Right kidney (tissue), 9 donors: ENCODE measurements at places on chromosomes 11 and 22.

GRCh38 chr11:2204361-2205213, 33.0 kb upstream of the TH start:
- DNase-seq, result no peak

DNA sequence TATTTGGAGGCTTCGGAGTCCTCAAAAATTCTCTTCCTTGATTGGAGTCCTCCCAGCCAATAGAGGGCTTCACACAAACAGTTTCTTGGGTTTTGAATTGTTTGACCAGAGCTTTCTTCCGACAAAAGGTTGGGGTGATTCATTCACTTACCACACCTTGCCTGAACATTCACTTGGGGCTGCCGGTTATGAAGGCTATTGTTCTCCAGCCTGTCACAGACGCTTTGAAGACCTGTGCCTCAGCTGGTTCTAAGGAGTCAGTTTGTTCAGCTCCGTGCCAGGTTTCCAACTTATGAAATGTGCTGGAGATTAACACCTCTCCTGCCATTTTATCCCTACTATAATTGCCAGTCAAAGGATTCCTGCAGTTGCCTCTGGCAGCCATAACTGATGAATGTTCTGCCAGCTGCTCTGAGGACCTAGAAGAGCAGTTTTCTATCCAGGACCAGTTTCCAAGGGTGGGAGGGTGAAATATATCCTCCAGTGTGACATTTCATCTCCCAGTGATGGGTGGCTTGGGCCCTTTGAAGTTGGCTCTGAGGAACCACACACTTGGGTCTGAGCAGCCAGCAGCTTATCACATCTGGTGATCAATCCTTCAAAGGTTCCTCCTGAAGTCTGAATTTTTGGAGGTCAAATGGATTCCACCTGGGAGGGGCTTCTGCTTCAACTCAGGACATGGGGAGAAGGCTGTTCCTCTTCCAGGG, 31.4 kb downstream of the LIMK2 start:
- DNase-seq, result no peak

- no peak for DNase-seq
These were observed 40.0 kb upstream of the TPBGL start for GRCh38 chr11:75200531-75200930.

DNA sequence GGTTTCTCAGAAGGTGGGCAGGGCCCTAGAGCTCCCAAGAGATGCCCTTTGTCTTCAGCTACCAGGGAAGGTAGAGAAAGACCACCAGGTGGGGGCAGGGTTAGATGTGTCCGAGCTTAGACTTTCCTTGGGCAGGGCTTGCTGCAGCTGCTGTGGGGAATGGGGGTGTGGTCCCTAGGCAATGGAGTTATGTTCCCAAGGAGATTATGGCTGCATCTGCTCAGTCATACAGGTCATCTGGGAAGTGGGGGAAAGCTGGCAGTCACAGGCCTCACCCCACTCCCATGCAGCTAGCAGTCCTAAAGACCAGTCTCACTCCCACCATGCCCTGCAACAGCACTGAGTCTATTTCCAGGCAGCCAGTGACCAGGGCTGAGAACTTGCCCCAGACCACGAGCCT, 29.5 kb downstream of the MMP27 start:
- no peak for DNase-seq

- no peak for DNase-seq
These were observed 381.4 kb upstream of the MPPED2 start for GRCh38 chr11:30967579-30967978.

- no peak for DNase-seq
These were observed 310.8 kb upstream of the SORL1-AS1 start for GRCh38 chr11:121763526-121763925.

DNA sequence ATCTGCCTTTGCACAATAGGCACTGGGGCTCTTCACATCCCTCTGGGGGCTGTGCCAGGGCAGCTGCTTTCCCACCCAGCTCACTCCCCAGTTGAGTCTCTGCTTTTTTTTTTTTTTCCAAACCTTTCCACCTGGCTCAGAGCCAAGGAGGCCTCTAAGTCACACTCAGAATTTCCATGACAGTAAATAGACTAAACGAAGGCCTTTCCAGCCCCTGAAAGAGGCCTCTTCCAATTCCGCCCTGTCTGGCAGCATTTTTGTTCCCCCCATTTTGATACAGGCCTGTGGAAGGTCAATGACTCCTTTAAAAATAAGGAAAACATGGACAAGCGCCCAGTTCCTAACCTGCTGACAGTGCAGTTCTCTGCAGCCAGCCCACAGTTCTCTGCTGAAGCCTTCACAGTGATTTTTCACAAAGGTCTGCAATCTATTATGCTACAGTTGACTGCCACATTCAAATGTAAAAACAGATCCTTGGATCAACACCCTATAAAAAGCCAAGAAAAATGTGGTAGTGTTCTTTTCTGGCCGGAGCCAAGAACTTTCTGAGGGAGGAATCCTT, 107.5 kb upstream of the SESN3 start:
- peak; percentile 74 for DNase-seq

- no peak for DNase-seq
These were observed 3.2 kb downstream of the CHKA start for GRCh38 chr11:68117853-68118470.

- DNase-seq, result no peak
These were observed 116.6 kb downstream of the GALNT18 start for GRCh38 chr11:11505190-11505589.

GRCh38 chr11:34382532-34383276, 24.9 kb upstream of the ABTB2 start:
- DNase-seq, result no peak

DNA sequence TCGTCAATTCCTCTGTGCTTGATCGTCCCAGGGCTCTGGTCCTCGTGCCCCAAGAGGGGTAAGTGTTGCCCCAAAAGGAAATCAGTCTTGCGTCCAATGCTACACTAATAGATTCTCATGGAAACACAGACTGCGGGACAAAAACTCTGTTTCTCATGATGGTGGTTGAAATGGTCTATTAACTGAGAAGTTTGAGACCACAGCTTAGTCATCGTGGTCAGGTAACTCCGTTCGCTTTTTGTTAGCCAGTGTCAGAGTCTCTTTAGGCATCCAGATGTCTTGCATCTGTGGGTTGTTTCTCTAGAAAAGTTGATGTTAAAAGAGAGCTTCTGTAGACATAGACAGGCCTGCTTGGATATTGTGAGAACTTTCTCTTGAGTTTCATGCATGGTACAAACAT, 104.6 kb upstream of the SORL1-AS1 start:
- no peak for DNase-seq

GRCh38 chr11:90309693-90310092, 86.8 kb upstream of the CHORDC1 start:
- no peak for DNase-seq

- DNase-seq, result no peak
These were observed 28.5 kb upstream of the EIF3M start for GRCh38 chr11:32555091-32555490.

DNA sequence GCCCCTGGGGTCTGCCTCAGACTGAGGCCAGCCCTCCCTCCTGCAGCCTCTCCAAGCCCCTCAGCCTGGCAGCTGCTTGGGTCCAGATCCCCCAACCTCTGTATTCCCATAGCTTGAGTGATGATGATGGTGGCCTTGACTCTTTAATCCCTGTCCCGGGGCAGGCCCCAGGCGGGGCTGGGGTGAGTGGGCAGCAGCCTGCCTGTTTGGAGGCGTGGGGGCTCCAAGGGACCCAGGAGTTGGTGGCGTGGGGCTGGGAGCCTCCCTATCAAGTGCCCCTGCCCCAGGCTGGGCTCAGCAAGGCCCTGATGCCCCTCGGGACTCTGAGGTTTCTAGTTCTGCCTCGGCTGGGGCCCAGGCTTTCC, 22.5 kb downstream of the PPIL2 start:
- no peak for DNase-seq

DNA sequence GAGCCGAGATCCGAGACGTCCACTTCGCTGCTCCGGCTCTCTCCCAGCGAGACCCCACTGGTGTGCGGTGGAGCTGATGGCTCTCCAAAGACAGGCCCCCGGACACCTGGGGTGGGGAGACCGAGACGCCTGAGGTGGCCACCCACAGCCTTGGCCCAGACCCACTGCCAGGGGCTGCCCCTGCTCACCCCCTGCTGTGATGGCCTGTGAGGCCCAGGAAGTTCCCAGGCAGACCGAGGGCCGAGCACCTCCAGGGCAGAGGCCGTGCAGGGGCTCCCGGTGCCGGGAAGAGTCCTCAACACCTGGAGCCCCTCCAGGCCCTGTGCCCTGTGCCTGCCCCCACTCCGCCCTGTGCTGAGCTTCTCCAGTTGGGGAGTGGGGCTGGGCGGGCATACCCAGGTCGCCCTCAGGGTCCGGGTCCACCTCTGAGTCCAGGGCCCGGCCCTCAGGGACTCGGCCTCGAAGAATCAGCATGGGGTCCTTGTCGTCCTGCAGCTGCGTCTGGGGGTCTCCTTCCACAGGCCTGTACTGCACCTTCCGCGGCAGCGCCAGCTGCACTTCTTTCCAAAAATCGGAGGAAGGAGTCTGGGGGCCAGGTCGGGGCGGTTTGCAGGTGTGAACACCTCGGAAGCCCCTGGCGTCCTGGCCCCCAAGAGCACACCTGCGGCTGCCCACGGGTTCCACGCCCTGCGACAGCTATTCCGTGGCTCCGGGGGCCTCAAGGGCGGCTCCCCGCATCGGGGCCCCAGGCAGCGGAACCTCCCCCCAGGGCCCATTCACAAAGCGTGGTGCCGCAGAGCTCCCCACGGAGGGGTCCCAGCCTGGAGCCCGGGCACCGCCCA, 8.6 kb downstream of the SIGIRR start:
- no peak for DNase-seq

- no peak for DNase-seq
These were observed 319.7 kb upstream of the CTSC start for GRCh38 chr11:88657076-88657738.

- DNase-seq, result no peak
These were observed 43.8 kb downstream of the INSC start for GRCh38 chr11:15158351-15159015.

GRCh38 chr11:16881074-16881709, 133.0 kb downstream of the PLEKHA7 start:
- no peak for DNase-seq

DNA sequence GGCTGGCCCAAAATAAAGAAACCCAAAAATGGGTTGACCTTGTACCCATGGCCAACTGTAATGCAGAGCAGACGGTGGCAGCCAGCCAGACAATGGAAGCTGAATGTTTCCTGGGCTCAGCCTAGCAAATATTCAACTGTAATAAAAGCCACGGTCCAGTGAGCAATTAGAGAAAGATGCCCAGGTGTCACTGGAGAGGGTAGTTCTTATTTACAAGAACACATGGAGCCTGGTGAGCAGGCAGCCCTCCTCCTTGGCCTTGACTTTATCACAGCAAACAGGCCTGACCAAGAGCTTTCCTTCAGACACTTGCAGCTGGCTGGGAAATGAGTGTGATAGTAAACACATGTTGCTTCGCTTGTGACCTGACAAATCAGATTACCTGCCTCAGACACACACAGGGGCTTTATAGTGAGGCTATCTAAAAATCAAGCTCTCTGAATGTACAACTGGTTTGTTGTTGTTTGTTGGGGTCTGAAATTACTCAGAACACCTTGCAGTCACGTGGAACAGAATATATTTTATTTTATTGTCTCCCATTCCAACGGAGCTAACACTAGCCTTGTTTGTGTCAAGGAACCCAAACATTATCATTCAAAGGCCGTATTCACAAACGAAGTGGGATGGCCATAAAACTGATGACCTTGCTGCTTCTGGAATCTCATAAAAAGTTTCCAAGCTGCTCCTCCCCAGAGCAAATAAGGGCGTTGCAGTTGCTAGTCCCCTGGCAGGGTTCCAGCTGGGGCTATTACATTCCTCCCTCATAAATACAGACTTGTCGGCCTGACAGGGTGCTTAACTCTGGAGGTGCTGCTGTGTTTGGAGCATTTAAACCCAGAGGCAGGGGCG, 161.1 kb downstream of the BBOX1 start:
- DNase-seq, result peak; percentile 73

- DNase-seq, result no peak
These were observed 4.0 kb downstream of the CCDC90B start for GRCh38 chr11:83282084-83282716.

GRCh38 chr11:70569996-70570692, 171.8 kb downstream of the CTTN start:
- no peak for DNase-seq

GRCh38 chr22:29788339-29789279, 21.4 kb downstream of the UQCR10 start:
- DNase-seq, result no peak

- no peak for DNase-seq
These were observed 47.6 kb downstream of the LMO2 start for GRCh38 chr11:33844236-33844635.

GRCh38 chr11:44097821-44098220, 2.3 kb downstream of the EXT2 start:
- no peak for DNase-seq

DNA sequence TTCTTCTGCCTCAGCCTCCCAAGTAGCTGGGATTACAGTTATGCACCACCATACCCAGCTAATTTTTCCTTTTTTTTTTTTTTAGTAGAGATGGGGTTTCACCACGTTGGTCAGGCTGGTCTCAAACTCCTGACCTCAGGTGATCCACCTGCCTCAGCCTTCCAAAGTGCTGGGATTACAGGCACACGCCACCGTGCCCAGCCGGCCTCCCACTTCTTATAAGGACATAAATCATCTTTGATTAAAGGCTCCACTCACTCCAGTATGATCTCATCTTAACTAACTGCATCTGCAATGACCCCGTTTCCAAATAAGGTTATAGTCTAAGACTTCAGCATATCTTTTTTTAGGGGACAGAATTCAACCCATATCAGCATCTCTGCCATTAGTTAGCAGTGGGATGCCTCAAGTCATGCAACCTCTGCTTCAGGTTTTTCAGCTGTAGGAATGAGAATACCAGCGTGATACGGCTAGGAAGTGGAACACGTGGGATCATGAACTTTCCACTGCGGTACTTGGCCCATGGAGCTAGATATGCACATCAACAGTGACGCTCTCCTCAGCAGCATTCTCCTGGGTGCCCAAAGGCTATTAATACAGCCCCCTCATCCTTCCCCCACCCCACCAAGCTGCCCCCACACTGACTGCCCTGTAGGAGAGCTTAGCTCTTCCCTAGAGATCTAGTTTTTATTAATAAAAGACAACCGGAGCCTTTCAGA, 41.4 kb downstream of the MCHR1 start:
- DNase-seq, result no peak
